ENCODE measurements at places on chromosomes 3 and 15.
A peak's percentile ranks its signal among the peaks of the same experiment; 100 is the strongest.

- no peak for DNase-seq
Measured at GRCh38 chr3:24389108-24390090, 105.3 kb downstream of the THRB start.

GRCh38 chr15:80379693-80380092, 24.5 kb upstream of the ARNT2 start:
- DNase-seq: no peak

DNA sequence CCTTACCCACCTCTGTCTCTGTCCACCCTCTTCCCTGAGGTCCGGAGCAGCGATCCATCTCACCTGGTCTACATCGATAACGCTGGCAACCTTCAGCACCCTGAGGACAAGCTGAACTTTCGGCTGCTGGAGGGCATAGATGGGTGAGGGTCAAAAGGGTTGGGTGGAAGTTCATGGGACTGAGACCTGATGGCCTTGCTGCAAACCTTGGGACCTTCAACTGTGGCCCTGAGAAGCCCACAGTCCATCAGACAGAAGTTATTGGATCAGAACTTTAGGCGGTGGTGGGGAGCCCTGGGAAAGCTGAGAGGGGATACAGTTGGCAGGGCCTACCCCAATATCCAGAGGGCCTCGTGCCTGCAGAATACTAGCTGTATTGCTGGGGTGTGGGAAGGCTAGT, 50.5 kb downstream of the POMGNT2 start:
- DNase-seq: no peak

GRCh38 chr3:9779721-9780457, 10.1 kb upstream of the CAMK1 start:
- peak; percentile 57 for DNase-seq

DNA sequence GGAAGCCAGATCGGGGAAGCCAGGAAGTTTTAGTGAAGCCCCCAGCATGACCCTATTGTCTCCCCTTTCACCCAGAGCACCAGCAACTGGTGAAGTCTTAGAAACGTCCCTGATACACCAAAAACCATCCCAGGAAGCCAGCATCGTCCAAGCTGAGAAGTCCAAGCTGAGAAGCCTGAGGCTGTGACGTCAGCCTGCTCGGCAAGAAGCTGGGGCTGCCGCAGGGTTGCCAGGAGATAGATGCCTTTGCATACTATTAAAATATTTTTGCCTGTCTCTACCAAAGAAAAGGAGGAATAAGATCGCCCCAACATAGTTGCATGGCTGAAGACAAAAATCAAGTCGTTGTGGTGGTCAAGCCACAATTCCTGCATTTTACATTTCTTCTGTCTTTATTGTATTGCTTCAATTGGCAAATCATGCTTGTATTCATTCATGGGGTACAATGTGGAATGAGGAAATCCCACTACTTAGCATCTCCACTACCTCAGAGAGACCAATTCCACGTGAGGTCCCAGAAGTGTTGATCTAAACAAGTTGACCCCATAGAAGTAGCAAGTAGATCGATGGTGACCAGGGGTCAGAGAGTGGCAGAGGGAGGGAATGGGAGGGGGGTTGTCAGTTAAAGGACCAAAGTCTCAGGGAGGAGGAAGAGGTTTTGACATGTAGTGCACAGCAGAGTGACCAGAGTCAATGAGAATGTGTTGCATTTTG, 19.6 kb upstream of the EMC3 start:
- no peak for DNase-seq

GRCh38 chr3:175868626-175869025, 1009.5 kb downstream of the NAALADL2 start:
- DNase-seq: no peak

GRCh38 chr3:190716211-190716610, 146.3 kb downstream of the GMNC start:
- DNase-seq: no peak
